Fibroblast of the conjunctiva (primary cell): ENCODE measurements at places on chromosomes 1 and 21.

- DNase-seq, result no peak
Measured at GRCh38 chr1:8586438-8586837, 231.0 kb downstream of the RERE start.

GRCh38 chr1:177825276-177825901 lies 144.5 kb downstream of the SEC16B start:
- DNase-seq, result no peak

DNA sequence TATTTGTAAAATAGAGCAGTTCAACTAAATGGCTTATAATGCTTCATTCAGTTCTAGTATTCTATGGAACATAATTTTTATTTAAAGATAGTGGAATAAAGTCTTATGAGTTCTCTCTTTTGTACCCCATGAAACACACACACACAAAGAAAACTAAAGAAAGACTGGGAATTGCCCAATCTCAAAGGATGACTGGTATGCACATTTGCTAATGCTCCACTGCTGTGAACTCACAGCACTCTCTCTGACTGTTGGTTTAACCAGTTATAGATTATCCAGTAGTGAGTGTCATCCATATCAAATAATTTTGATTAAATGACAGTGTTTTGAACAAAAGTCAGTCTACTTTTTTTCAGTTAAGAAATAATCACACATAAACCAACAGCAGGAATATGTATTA lies 1082.4 kb upstream of the B3GALT2 start:
- no peak for DNase-seq

- no peak for DNase-seq
Measured at GRCh38 chr1:30748699-30749401, 8.7 kb downstream of the LAPTM5 start.

DNA sequence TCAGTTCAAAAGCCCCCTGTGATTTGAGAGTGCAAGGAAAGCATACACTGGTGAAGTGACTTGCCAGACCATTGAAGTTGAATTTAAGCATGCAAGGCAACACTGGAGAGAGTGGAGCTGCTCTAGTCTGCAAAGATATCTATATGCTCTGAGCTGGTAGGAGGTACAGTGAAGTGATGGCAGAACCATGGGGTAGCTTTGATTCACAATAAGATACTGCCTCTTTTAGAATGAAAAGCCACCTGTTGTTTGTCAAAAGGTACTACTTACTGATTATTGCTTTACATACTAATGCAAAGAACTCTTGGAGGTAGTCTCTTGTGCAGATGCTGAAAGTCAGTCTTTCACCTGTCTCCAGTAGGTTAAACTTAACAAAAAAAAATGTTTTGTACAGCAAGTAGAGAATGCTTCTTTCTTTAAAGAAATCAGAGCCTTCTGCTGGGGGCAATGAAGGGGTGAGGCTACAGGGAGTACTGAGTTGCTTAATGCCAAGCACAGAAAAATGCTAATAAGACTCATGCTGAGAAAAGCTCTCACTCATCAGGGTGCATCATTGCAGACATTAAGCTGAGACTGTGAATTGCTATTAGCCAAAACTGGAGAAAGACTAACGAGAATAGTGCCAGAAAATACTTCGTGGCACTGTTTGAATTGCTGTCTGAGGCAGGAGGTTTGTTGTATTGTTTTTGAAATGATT lies 1150.5 kb upstream of the TMPRSS15 start:
- DNase-seq, result no peak

- no peak for DNase-seq
Measured at GRCh38 chr1:58809325-58810010, 25.6 kb upstream of the JUN start.

DNA sequence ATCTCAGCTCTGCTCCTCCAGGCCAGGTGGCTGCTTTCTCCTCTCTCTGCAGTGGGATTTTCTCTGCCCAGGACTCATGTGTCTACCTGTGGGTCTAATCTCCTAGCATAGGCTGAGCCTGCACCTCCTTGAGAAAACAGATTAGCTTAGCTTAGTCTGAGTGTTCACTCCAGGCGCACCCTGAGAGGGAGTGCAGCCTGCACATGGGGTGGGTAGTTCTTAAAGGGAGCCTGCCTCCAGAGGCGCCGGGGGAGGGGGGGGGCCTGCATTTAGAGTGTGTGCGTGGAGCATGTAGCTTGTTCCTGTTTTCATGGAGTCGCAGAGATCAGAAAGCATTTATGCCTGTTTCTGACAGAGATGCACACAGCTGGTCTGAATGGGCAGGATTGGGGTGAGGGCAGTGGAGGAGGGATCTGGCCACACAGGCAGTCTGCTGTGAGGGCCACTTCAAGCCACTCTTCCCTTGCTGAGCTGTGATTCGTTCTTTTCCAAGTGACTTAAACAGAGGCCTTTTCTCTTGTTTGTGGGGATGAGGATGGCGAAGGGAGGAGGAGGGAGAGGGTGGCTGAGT lies 45.2 kb downstream of the GALNT2 start:
- DNase-seq, result no peak

DNA sequence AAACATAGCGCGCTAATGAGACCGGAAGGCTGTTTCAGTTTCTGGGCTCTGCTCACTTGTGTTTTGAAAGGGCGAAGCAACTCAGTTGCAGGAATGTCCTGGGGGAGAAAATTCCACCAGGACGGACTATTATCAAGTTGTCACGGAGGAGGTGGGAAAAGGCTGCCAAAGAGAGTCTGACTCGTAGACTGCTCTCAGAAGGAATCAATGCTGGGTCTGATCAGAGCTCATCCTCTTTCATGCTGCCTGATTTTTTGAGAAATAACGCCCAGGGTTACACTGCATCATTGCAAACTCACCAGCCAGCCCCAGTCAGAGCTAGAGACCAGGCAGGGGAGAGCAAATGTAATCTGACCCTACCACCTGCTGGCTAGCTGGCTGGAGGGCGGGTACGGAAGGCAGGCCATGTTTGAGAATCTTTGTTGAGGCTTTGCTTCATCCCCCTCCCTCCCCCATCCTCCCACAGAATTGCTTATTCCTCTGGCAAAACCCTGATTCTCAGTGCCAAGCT lies 36.4 kb upstream of the BCL9 start:
- no peak for DNase-seq
